ENCODE measurements at places on chromosomes 5 and 9.

DNA sequence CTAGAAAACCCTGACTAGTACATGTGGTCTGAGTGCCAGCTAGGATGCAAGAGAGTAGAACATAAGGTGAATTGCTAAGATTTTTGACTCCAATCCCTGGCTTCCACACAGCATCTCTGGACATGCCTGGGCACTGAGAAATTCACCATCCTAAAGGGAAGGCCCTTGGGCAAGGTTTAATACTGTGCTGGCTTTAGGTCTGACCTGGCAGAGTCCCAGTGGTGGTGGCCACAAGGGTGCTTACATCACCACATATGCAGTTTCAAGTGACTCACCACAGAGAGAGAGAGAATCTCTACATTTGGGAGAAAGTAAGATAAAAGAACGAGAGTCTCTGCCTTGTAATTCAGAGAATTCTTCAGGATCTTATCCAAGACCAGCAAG, 661.6 kb upstream of the C9orf72 start:
- DNase-seq, result no peak

GRCh38 chr9:134388289-134388808, 62.1 kb downstream of the RXRA start:
- DNase-seq, result no peak

DNA sequence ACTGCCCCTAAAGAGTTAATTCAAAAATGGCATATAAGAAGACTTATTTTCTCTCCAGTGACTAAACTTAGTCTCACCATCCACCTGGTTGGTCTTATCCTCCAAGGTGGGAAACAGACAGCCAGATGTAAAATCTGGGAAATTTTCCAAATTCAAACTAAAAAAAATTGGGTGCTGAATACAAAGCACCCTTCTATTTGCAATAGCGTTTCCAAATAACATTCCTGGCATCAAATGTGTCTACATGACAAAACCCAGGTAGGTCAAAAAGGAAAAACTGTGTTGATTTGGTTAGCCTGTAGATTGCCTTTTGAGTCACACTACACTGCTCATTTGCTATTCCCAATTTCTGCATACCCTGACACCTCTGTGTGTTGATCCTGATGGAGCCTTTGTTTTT, 252.2 kb downstream of the NR2F1-AS1 start:
- DNase-seq, result no peak

DNA sequence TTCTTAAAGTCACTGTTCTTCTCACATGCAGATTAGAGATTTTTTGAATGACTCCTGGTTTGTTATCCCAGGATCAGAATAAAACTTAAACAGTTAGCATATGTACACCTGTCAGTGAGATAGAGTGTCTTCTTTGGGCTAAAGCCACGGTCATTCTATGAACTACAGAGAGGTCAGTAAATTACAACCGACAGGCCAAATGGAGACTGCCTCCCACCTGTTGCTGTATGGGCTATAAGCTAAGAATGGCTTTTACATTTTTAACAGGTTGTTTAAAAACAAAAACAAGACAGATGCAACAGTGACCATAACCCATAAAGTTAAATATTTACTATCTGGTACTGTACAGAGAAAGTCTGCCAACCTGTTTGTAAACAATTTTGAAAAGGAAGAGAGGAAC, 125.7 kb downstream of the ELAVL2 start:
- DNase-seq, result no peak

GRCh38 chr5:145158730-145159129, 676.4 kb downstream of the PRELID2 start:
- no peak for DNase-seq

GRCh38 chr5:177169271-177169670, 35.7 kb downstream of the NSD1 start:
- no peak for DNase-seq

GRCh38 chr9:120281665-120282064, 298.3 kb downstream of the CDK5RAP2 start:
- no peak for DNase-seq

GRCh38 chr5:67082941-67083340, 113.7 kb downstream of the CD180 start:
- DNase-seq, result no peak

- no peak for DNase-seq
These were observed 30.2 kb downstream of the MLANA start for GRCh38 chr9:5920860-5921328.

GRCh38 chr5:164637931-164638521, 1132.6 kb downstream of the MAT2B start:
- no peak for DNase-seq

DNA sequence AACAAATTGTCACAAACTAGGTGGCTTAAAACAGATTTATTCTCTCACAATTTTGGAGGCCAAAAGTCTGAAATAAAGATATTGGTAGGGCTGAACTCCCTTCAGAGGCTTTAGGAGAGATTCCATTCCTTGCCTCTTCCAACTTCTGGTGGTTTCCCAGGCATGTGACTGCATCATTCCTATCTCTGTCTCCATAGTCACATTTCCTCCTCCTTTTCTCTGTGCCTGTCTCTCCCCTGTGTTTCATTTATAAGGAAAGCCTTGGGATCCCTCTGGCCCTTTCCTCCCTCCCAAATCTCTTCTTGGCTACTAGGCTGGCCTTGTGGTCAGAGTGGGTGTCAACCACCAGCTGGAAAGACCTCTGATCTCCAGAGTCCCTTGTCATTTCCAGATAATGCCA, 78.2 kb downstream of the SNX18 start:
- DNase-seq, result no peak

GRCh38 chr5:115262011-115262320, 711 bp downstream of the PGGT1B start:
- DNase-seq, result no peak

DNA sequence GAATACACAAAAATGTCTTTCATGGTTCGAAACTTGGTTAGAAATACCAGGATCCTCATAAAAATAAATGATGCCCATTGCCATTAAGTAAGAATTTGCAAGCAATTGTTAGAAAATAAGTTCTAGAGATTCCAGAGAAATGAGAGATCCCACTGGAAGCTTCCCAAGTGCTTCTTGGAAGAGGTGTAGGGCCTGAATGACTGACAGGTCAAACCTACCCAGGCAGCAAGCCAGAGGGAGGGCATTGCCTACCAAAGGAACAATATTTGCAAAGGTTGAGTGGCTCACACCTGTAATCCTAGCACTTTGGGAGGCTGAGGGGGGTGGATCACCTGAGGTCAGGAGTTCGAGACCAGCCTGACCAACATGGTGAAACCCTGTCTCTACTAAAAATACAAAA, 777.0 kb upstream of the WWC1 start:
- no peak for DNase-seq

DNA sequence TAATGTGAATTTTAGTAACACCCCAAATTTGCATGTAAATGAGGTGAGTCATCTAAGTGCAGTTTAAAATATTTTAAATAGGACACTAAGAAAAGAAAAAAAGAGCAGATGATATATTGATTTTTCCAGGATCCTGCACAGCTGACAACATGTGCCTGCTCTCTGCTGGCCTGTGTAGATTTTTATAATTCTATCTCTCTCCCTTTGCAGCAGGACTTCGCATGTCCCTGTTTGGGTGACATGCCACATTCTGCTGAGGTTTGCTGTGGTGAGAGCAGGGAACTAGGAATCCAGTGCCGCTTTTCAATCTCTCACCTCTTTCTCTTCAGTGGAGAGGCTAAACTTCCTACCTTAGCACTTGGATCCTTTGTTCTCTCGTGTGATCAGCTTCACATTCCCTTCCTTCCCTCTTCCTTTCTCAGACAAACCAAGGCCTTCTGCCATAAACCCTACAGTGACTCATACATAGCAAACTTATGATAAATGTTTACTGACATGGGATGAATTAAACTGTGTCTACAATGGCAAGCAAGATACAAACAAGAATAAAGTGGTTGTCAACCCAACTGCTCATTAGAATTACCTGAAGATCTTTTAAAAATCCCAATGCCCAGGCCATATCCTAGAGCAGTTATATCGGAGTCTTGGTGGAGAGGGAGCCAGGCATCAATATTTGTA, 198.8 kb upstream of the EFNA5 start:
- no peak for DNase-seq

DNA sequence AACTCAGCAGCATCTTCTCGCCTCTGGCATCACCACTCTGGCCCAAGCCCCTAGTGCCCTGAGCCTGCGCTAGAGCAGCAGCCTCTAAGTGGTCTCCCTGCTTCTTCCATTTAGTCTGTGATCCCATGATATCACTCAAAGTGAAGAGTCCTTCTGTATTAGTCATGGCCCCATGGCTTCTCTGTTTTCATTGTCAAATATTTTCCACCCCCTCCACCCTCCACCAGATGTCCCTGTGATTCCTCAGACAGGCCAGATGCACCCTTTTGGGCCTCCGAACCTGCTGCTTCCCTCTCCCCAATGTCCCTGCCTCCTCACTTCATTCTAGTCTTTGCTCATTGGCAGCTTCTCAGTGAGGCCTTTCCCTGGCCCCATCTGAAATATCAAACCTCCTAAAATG, 299.2 kb downstream of the SPOCK1 start:
- DNase-seq, result no peak

- no peak for DNase-seq
These were observed 7.9 kb downstream of the WWC1 start for GRCh38 chr5:168299372-168299771.

GRCh38 chr9:77712533-77713130, 64.5 kb upstream of the GNA14 start:
- no peak for DNase-seq

- no peak for DNase-seq
These were observed 46.6 kb upstream of the OLFM1 start for GRCh38 chr9:135040892-135041291.

DNA sequence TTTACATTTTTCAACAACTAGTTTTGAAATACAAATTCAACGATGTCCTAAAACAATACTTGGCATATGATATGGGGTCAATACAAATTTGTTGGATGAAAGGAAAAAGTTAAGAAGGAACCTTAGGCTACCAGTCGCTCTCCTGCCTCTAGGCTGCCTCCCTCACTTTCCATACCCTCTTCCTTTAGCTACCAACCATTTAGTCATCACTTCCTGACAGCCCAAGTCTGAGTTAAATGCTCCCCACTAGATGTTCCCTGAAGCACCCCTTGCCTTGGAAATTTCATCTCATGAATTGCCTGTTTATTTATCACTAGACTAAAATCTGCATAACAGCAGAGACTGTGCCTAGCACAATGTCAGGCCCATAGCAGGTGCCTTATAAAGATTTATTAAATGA, 2.7 kb upstream of the LARS1 start:
- no peak for DNase-seq

GRCh38 chr9:95270790-95271189, 46.7 kb downstream of the FANCC start:
- DNase-seq, result no peak

- DNase-seq, result no peak
These were observed 117.4 kb downstream of the CCDC171 start for GRCh38 chr9:15670246-15670645.

DNA sequence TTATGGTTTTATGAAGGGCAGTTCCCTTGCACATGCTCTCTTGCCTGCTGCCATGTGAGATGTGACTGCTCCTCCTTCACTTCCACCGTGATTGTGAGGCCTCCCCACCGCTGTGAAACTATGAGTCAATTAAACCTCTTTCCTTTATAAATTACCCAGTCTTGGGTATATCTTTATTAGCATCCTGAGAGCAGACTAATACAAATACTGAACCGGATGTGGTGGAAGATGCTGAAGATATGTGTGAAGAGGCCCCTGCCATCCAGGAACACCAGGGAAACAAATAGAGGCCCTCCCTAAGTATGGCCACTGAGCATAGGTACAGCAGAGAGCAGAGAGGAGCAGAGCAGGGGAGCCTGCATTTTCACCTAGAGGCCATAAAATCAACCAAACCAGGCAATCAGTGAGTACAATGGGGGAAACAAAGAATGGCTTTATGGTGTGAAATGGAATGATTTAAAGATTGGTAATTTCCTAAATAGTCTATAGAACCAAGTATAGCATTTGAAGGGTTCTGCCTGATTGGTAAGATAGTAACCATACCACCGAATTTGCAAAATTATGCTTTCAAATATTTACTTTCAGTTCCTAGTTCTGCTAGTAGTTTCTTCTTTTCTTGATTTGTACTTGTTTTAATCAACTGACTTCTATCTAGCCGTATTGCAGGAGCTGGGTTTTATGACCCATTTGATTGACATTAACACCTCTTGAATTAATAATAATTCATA, 421.6 kb downstream of the IRX1 start:
- no peak for DNase-seq

- DNase-seq, result no peak
These were observed 55.0 kb upstream of the CPLX2 start for GRCh38 chr5:175816348-175816747.

DNA sequence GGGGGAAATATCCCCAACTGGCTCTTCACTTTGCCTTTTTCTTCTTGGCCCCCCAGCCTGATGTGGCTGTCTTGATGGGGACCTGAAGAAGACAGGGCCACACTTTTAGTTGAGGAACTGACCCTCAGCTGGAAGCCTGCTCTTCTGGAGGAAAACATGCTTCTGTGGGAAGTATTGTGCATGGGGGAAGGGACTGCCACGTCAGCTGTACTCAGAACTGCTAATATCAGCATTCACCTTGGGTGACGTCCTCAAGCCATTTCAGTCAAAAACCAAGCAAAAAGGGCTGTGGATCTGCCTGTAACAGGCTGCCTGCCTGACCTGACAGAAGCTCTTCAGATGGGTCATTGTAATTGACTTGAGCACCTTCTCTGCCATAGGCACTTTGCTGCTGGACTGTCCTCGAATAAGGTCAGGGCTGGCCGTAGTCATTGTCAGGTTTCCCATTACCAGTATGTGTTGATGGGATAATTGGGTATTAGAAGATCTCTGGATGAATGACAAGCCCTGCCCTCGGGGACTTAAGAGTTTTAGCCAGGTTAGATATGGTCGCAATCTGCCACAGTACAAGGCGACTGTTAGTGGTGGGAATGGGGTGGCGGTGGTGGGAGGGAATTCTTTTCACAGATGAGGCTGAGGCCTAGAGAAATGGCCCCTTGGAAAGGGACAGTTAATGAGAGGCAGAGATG, 10.4 kb downstream of the RAI14 start:
- no peak for DNase-seq

DNA sequence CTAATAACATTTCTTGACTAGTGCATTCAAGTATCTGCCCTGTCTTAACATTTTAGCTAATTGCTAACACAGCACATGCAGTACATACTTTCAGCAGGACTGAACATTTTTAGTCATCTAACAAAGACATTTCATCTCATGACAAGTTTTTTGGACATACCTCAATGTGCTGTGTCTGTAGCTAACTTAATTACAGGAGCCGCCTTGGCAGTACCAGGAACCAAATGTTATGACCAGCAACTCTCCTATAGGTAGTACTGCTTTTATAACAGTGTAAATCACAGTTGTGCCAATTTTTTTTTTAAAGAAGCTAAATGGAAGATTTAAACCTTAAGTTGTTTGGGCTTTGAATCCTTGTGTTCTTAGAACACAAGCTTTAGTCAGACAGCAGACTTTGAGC, 99.4 kb upstream of the SAP30L start:
- DNase-seq, result no peak

GRCh38 chr5:1343315-1343751, 1.6 kb downstream of the CLPTM1L start:
- DNase-seq, result no peak

DNA sequence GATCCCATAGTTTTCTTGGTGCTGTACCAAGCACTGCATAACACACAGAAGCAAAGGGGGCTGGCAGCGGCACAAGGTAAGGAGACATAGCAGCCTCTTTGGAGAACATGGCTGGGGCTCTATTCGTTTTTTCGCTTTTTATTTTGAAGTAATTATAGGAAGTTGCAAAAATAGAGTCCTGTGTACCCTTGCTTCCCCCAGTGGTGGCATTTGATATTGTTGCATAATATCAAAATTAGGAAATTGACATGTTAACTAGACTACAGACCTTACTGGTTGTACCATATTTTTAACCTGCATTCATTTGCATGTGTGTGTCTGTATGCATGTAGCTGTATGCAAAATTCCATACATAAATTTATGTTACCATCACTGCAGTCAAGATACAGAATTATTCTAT, 6.6 kb upstream of the UBQLN1 start:
- DNase-seq, result no peak

All from activated CD4-positive, alpha-beta T cell treated with anti-CD3 and anti-CD28 coated beads for 1 hour (primary cell).